ENCODE measurements at places on chromosomes 11 and 22.

DNA sequence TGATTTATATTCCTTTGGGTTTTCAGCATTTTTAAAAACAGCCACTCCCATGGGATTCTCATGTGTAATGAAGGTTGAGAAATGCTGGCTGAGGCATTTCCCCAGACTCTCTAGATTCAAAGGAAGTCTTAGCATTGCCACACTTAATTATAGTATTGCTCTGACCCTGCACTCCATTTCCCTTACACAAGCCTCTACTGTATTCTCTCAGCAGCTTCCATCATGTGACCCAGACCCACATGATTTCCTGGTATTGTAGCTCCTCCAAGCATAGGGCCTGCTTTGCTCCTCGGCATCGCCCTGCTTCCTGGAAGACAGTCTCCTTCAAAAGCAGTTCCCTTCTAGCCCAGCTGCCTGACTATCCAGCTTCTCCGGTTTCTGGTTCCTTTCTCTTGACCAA, 261.5 kb downstream of the LARGE1 start:
- DNase-seq, result no peak

- DNase-seq, result no peak
These were observed 3.8 kb upstream of the CREB3L1 start for GRCh38 chr11:46273511-46274205.

DNA sequence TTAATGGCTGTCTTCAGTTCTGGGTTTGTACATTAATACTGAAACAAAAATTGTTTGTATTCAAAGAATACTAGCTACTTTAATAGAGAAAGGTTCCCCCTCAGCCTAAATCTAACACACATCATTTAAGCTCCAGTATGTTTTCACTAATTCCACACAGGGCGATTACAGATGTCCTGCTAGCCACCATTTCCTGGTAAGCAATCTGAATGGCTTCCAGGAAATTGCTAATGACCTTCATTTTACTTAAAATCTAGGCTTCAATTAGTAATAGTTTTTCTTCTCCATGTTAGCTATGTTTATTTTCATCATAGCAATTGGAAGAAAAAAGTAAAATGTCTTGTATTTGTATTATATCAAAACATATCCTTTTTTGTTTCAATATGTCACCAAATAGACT, 132.8 kb downstream of the SOX6 start:
- DNase-seq, result no peak

DNA sequence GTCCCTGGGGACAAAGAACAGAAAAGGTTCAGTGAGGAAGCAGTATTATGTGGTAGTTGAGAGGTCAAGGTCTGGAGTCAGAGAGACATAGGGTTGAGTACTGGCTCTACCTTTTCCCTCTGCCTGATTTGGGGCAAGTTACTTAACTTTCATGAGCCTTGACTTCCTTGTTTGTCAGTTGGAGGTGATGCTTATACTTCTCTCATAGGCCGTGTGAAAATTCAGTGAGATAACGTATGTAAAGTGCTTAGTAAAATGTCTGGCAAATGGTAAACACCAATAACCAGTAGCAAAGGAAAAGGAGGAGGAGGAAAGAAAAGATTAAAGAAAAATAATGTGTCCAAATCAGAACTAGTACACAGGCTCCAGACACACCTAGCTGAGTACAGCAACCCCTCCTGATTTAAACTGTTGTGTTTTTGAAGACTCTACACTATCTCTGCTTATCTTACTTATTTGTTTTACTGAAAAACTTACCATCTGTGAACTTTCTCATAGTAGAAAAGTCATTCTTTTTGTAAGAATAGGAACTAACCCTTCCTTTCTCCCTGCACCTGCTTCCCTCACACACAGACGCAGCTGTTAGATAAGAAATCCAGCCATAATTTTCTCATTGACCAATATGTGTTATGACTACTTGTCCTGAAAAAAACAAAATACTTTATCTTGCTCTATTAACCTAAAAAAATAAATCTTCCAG, 126.9 kb downstream of the CD44 start:
- no peak for DNase-seq

DNA sequence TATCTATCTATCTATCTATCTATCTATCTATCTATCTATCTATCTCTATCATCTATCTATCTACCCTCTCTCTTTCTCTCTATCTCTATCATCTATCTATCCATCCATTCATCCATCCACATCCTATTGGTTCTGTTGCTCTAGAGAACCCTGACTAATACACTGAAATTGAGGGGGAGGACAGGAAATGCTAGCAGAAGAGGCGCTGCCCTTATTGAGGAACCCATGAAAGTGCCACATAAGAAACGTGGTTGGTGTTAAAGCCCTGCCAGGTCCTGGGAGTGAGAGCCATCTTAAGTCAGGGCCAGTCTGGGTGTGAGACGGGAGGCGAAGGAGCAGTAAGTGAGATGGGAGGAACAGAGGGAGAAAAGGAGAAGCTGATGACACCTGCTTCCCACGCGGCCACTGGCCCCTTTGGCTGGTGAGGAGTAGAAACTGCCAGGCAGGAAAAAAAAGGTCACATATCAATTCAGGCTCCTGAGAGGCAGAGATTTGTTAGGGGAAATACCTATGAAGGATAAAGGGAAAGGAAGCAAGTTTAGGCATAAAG, 87.9 kb upstream of the PLET1 start:
- no peak for DNase-seq

DNA sequence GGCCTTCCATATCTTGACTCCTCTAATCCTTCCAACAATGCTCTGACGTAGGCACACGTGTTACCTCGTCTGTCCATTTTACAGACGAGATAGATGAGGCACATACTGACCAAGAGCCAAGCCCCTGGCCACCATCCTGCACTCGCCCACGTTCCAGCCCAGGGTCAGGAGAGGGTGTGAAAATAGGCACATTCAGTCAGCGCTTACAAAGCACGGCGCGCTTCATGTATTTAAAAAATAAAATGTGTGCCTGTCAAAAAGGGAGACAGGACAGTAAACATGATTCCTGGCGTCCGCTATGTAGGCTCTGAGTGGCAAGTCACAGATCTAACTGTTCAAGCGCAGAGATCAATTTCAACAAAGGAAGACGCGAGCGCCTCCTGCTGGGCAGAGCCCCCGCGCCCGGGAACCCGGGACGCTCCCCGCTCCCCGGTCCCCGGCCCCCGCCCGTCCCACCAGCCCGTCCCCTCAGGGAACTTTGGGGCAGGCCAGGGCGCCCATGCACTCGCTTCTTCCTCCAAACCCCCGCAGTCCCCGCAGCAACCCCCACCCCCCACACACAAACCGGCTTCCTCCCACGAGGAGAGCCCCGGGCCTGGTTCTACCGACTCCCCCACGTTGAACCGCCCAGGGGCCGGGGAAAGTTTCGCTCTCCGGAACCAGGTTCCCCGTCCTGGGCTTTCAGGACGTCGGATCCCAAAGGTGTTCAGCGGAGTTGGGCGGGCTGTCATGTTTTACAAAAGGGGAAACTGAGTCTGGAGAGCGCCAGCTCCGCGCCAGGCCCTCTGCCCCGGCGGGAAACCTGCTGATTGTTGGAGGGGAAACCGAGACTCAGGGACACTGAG, 10.4 kb upstream of the C1QTNF6 start:
- peak; percentile 94 for DNase-seq

DNA sequence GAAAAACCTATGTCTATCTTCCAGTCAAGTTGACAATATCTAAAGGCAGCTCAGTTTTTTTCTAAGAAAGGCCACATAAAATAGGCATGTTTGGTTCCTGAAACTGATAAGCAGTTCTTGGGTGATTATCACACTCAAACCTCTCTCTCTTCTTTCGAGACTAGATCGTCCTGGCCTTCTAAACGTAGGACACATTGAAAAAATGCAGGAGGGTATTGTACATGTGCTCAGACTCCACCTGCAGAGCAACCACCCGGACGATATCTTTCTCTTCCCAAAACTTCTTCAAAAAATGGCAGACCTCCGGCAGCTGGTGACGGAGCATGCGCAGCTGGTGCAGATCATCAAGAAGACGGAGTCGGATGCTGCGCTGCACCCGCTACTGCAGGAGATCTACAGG, 15.1 kb downstream of the CDPF1 start:
- no peak for DNase-seq

DNA sequence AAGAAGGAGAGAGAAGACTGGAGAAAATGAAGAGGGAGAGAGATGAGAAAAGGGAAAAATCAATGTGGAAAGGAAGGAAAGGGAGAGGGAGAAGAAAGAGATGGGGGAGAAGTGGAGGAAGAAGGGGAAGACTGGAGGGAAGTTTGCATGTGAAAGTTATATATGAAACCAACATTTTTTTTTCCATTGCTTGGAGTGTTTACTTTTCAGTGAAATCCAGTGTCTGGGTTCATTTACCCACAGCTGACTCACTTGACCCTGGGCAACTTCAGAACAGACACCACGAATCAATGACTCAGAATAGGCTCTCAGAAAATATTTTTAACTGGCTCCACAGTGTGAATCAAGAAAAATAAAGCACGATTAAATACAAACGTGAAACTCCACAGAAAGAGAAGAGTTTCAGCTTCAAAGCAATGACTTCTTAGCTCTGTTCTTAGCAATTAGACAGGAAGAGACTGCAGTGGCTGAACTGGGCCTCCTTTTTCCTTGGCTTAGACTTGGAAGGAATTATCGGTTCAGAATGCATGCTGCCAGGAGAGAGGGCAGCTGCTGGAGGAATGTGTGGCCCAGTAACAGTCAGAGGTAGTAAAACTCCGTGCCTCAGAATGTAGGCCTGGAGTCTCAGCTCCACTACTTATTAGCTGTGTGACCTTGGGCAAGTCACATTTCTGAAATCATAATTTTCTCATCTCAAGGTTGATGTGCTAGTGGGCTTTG, 237.5 kb downstream of the MIAT start:
- no peak for DNase-seq

GRCh38 chr11:119831011-119831410, 102.0 kb upstream of the NECTIN1 start:
- no peak for DNase-seq

DNA sequence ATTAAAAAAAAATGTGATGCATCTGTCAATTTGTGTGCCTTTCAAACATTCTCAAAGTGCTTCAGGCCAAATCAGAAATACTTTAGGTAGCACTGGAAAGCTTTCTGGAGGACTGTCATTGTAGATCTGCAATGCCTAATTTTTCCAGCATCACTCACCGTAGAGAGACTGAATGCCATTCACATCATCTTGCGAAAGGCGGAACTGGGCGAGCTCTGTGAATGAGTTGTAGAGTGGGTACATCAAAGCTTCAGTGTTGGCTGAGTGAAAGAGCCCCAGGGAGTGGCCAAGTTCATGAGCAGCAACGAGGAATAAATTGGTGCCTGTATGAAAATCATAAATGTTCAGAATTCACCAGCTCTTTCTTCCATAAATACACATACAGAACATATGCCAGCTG, 4.0 kb downstream of the MMP10 start:
- no peak for DNase-seq

DNA sequence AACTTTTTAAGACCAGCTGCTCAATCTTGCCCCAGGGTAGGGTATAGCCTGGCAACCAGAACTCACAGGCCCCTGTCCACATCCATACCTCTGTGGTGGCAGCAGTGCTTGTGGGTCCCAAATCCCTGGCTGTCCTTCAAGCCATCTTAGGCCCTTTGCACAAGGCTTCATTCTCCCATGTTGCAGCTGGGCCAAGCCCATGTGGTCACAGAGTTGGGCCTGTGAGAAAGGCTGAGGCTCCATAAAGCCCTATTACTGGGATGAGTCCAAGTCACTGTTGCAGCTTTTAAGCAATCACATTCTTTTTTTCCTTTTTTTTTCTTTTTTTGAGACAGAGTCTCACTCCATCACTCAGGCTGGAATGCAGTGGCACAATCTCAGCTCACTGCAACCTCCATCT, 47.9 kb upstream of the SLC25A1 start:
- no peak for DNase-seq

- no peak for DNase-seq
These were observed 64.7 kb upstream of the CTSC start for GRCh38 chr11:88402192-88402715.

GRCh38 chr22:37313376-37314314, 31.3 kb downstream of the CYTH4 start:
- DNase-seq, result no peak

GRCh38 chr11:94583213-94583865, 16.2 kb downstream of the PIWIL4 start:
- no peak for DNase-seq

GRCh38 chr11:9143721-9144120, 52.3 kb upstream of the SCUBE2 start:
- DNase-seq, result no peak

DNA sequence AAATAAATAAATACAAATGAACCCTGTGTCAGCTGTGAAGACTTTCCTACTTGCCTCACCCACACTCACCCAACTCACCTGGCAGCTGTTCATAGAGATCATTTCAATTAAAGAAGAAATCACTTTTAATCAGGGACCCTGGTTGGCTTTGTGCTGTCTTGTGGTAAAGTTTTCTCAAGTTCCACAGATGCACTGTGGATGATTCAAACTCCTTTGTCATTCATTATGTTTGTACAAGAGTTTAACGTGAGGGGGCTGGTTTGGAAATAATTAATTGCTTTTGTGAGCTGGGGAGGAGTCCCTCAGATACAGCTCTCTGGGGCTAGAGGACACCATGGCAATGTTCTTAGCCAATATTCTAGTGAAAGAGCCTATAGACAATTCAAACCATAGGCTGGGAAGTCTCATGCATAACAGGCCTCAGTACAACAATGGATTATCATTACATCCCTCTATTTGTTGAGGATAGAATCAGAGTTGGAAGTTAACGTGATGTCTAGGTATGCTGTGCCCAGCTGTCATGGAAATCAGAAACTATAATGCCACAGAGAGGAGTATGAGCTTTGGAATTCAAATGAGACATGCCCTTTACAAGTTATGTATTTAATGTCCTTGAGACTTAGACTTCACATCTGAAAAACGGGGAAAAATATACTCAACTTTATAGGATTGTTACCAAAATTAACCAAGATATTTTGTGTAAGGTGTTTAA, 698.5 kb downstream of the KCNA4 start:
- no peak for DNase-seq

- no peak for DNase-seq
These were observed 1.8 kb upstream of the THY1 start for GRCh38 chr11:119424775-119425174.

DNA sequence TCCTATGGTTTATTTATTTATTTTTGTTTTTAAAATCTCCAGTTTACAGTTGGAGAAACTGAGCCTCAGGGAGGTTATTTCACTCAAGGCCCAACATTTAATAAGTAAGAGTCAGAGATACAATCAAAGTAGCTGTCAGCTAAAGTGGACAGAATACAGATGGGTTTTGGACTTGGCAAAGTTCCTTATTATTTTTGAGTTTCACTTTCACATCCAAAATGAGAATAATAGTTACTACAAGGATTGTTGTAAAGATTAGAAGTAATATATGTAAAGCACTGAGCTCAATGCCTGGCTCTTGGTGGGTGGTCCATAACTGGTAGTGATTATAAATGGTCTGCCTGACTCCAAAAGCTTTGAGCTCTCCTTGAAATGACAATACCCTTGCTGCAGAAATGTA, 87.5 kb upstream of the SESN3 start:
- DNase-seq, result no peak

GRCh38 chr11:61816736-61817455, at the start of gene FADS1:
FADS1 (minus strand) TSS chr11:61817003; CDS start chr11:61816929, 74 bp downstream.
- DNase-seq, result peak; percentile 88

GRCh38 chr22:41028841-41029240, 63.6 kb upstream of the EP300 start:
- no peak for DNase-seq

All from mesothelial cell of epicardium (in vitro differentiated cells).